ENCODE measurements at places on chromosomes 12 and 14.

DNA sequence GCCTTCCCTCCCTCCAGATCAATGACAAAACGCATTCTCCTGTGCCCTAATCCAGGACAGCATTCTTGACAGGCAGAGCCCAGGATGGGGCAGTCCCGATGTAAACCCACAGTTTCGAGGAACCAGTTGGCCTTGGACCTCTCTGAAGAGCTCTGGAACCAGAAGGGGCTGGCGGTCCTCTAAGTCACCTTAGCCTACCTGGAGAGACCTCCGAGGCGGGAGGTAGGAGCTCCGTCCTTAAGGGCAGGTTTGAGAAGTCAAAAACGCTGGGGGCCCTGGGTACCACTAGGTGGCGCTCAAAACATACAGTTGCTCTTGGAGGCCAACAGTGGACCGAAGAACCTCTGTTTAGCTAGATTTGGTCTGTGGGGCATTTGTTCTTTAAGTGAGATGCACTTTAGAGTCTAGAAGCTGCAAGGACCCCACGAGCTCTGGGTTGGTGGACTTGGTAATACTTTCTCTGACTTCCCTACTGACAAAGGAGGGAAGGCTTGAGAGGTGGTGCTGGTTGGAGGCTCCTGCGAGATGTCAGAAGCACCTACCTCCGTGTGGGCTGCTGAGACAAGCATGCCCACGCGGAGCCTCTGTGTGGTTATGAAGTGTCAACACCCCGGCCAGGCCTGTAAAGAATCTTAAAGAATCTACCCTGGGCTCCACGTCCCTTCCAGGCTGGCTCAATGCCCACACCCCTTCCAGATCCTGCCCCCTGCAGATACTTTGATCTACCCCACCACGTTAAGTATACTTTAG is 74.8 kb upstream of the CHST11 start:
- peak; percentile 77 for DNase-seq

GRCh38 chr12:92045852-92046251 is 99.8 kb downstream of the BTG1 start:
- DNase-seq, result no peak

DNA sequence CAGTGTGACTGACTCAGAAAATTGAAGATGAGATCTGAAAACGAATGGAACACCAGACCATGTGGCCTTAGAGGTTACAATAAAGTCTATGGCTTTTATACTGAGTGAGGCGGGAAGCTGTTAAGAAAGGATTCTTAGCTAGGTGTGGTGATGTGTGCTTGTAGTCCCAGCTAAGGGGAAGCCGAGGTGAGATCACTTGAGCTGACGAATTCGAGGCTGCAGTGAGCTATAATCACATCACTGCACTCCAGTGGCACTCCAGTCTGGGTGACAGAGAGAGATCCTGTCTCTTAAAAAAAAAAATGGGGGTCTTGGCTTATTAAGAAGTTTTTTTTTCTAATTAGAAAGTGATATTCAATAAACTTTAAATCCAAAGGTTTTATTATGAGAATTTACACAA is 678.6 kb downstream of the TMTC2 start:
- no peak for DNase-seq

- no peak for DNase-seq
Measured at GRCh38 chr12:14260011-14260993, 105.2 kb upstream of the ATF7IP start.

DNA sequence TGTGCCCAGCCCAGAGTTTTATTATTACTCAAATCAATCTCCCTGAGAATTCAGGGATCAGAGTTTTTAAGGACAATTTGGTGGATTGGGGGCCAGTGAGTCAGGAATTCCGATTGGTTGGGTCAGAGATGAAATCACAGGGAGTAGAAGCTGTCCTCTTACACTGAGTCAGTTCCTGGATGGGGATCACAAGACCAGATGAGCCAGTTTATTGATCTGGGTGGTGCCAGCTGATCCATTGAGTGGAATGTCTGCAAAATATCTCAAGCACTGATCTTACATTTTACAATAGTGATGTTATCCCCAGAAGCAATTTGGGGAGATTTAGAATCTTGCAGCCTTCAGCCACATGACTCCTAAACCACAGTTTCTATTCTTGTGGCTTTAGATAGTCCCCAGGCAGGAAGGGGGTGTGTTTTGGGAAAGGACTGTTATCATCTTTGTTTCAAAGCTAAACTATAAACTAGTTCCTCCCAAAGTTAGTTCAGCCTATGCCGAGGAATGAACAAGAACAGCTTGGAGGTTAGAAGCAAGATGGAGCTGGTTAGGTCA is 89.1 kb upstream of the CNOT2 start:
- DNase-seq, result no peak

GRCh38 chr12:80794551-80794950 is 77.8 kb downstream of the MYF5 start:
- DNase-seq, result no peak
